ENCODE measurements at places on chromosomes 2 and 18. TPM values are rescaled to one million over a fixed set of nuclear protein-coding genes. Genes with fewer than 3 reads are reported as not detected.

- DNase-seq = no peak
Observed at GRCh38 chr2:3114406-3115185, 263.0 kb downstream of the EIPR1 start.

The RHOB gene
- total RNA-seq = 146 TPM

The DNAJC5G gene
- 2.9 TPM for total RNA-seq

- no peak for DNase-seq
Observed at GRCh38 chr2:98734823-98735260, 3.9 kb upstream of the MGAT4A start.

The PKP4 gene
- total RNA-seq = 36.2 TPM

DNA sequence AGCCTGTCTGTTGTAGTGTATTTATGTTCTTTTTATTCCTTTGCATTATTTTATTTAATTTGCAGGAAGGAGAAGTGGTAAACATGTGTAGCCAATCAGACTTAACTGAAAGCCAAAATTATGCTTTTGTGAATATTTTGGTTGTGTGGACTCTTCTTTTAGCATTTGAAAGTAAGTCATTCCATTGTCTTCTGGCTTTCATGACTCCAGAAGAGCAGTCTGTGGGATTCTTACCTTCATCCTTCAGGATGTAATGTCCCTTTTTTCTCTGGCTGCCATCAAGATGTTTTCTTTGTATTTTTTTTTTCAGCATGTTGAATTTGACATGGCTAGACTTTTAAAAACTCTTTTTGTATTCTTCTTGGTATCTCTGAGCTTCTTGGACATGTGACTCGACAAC, 895.2 kb upstream of the ZEB2 start:
- no peak for DNase-seq

GRCh38 chr2:240819858-240820606, at the start of gene KIF1A:
Gene KIF1A, minus strand, starts transcription at chr2:240820219. Its CDS starts 22,467 bp downstream, at chr2:240797752.
- no peak for DNase-seq

The RAB17 gene
- 5.6 TPM for total RNA-seq

- no peak for DNase-seq
Observed at GRCh38 chr2:64263315-64263714, 119.1 kb upstream of the PELI1 start.

DNA sequence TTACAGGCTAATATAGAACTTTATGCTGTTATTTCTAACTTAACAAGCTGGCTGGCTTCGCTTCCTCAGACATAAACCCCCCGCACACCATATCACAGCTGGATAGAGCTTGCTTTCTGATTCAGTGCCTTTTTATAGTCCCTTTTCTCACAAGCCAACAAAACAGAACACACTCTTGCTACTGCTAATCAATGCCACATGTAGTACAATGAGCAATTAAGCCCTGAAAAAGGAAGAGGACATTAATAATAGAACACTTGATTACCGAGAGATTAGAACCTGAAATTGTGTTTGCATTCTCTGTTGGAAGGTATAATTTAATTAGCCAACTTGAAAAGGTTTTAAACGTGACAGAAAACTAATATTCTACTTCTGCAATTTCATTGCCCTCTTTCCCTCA, 267.7 kb upstream of the CYRIA start:
- DNase-seq = no peak

The IMMT gene
- 290 TPM for total RNA-seq

The APCDD1 gene
- 12.9 TPM for total RNA-seq

The ABCB11 gene
- total RNA-seq = 0.06 TPM

DNA sequence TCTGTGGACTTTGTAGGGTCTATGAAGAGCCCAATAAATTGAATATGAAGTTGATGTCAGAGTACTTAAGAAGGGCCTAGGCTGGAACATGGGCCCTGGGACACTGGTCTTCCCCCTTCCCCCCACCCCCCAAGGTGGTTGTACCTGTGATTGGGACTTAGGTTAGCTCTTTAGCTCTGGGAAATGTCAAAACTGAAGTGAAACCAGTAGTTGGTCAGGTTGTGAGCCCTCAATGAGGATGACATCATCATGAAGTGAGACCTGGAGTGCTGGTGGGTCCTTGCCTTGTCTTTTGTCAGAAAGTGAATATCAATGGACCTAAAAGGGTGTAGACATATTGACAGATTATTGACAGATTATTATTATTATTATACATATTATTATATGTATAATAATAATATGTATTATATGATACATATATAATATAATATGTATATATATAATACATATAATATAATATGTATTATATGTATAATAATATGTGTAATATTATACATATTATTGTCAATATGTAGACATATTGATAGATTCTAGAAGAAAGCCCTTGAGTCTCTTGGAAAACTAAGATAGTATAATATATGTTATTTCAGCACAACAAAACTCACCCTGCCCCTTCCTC, 5.4 kb downstream of the MARS2 start:
- no peak for DNase-seq

- no peak for DNase-seq
Observed at GRCh38 chr2:144520756-144521487, 1.0 kb upstream of the ZEB2 start.

DNA sequence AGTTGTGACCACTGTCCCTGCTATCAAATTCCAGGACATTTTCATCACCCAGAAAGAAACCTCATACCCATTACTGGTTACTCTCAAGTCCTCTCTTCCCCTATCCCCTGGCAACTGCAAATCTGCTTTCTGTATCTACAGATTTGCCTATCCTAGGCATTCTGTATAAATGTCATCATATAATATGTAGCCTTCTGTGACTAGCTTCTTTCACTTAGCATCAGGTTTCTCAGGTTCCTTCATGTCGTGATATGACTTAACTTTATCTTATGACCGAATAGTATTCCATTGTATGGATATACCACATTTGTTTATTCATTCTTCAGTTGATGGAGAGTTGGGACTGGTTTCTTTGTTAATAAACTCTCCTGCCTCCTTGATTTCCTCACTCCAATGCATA, 60.5 kb downstream of the PMAIP1 start:
- DNase-seq = no peak

The IL18R1 gene
- 3.3 TPM for total RNA-seq

DNA sequence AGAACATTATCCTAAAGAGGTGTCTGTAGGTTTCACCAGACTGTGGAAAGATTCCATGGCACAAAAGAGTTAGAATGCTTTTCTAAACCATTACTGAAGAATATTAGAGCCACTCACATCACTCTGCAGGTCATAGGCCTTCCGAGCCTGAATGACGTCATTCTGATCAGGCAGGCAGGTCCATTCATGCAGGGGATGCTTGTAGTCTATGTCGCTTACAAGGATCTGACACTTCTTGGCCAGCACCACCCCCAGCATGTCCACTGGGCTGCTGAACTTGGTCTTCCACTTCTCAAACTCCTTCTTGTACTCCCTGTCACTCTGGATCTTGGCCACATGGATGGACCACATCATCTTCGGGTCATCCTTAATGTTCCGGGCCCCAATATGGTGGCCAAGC, 120.1 kb downstream of the NEB start:
- no peak for DNase-seq

- no peak for DNase-seq
Observed at GRCh38 chr18:22822024-22822423, 111.1 kb upstream of the RBBP8 start.

The GDF7 gene
- total RNA-seq = 0.99 TPM

The PJVK gene
- 2.0 TPM for total RNA-seq

DNA sequence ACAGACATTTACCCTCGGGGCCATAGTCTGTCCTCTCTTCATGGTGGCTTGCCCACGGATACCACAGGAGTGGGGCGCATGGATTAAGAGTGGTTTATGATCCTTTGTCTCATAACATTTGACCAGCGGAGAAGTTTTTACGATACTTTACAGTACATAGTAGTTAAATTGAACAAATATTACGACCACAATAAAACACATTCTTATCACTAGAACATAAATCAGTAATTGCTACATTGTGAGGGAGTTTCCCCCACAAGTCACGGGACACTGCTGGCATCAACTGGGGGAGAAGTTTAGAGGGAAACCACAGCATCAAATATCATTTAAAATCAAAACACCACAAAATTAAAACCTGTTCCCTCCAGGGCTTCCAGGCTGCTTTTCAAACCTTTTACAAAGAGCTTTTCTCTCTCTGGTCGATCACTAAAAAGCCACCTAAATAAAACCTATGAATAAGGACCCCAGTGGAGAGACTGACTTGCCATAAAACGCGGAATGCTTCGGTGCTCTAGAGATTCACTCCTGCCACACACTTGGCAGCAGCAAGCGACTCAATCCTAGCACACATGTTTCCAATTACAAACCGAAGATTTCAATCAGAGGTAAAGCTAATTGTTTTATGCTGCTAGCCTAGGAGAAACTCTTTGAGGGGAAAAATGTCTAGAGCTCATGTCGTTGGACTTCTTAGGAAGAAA, 173.7 kb upstream of the HNRNPA3 start:
- no peak for DNase-seq

The FAM110C gene
- total RNA-seq = 2.4 TPM
